ENCODE measurements at places on chromosomes 3 and 15.

DNA sequence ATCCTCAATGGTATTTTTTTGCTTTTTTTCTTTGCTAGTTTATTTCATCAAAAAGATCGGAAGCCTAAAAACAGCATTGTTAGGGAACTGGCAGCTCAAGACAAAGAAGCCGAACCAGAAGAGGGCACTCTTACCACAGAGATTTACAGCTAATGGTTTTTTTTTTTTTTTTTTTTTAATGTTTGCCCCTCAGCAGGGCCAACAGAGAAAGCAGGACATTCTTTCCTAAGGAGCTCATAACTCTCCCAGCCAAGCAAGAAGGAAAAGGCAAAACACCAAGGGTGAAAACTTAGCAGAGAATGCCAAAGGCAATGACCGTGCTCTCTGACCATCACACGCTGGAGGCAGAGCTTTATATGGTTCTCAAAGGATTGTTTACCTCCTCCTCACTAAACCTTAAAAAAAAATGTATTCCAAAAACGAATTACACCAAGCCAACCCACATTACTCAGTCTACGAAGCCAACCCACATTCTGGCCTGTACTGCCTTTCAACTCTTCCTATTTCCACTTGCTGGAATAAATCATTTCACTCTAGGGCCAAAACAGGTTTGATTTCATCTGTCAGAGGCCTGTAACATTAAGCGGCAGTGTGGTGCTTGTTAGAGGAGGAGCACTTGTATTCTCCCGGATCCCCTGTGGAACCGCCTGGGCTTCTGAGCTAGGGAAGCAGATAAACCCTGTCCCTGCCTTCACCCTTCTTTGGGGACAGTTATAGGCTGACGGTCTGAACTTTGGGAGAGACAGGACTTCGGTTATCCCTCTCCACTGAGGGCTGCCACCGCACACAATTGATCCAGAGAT is 35.6 kb upstream of the GYG1 start:
- DNase-seq = no peak

- peak; percentile 26 for DNase-seq
Observed at GRCh38 chr3:45225465-45226205, 452 bp downstream of the TMEM158 start.

DNA sequence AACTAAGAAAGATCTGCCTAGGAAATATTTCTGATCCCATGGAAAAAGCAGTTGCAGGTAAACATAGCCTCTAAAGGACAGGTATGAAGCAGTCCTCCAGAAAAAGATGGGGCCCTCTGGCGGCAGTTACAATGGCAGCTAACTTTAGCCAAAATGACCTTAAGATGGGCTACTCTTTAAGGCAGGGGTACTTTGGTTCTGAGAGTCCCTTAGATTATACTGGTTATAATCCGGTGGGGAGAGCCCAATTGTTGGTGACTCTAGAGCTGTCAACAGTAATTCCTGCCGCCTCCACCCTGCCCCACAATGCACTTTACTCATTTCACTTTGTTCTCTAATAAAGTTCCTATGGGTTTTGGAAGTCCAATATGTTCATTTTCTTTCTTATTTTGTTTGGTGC is 412.8 kb upstream of the WNT5A start:
- no peak for DNase-seq

- peak; percentile 73 for DNase-seq
Observed at GRCh38 chr3:50299929-50300680, 900 bp upstream of the HYAL3 start.

DNA sequence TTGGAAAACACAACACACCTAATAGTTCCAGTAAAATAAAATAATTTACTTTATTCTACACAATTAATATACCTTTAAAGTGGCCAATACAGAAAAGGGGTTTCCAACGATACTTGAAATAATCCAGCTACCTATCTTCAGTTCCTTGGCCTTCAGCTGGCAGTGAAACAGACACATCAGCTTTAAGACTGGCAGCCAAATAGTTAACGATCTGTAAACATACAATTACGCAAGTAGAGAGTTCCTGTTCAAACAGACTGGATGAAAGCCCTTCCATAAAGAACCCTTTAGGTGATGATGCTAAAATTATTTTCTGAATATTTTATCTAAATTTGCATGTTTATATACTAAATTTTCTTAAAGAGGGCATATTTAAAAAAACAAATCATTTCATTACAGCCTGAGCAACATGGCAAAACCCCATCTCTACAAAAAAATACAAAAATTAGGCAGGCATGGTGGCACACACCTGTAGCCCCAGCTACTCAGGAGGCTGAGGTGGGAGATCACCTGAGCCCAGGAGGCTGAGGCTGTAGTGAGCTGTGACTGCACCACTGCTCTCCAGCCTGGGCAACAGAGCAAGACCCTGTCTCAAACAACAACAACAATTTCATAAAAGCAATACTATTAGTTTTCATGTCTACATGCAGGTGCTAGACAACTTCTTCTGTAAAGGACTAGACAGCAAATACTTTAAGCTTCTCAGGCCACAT is 12.9 kb downstream of the DYNC1LI1 start:
- no peak for DNase-seq

GRCh38 chr3:17129556-17129955 is 244.8 kb downstream of the PLCL2 start:
- no peak for DNase-seq

- no peak for DNase-seq
Observed at GRCh38 chr15:25220834-25221233, 218.0 kb downstream of the UBE3A start.

- no peak for DNase-seq
Observed at GRCh38 chr15:57533448-57533799, 58.3 kb upstream of the MYZAP start.

- no peak for DNase-seq
Observed at GRCh38 chr3:44110648-44111047, 131.0 kb upstream of the TOPAZ1 start.

GRCh38 chr15:80709542-80709941 is 14.4 kb downstream of the ABHD17C start:
- no peak for DNase-seq

GRCh38 chr3:46483825-46484224 is 14.0 kb upstream of the RTP3 start:
- no peak for DNase-seq

GRCh38 chr15:55694652-55695150 is 48.3 kb downstream of the PRTG start:
- DNase-seq = no peak

DNA sequence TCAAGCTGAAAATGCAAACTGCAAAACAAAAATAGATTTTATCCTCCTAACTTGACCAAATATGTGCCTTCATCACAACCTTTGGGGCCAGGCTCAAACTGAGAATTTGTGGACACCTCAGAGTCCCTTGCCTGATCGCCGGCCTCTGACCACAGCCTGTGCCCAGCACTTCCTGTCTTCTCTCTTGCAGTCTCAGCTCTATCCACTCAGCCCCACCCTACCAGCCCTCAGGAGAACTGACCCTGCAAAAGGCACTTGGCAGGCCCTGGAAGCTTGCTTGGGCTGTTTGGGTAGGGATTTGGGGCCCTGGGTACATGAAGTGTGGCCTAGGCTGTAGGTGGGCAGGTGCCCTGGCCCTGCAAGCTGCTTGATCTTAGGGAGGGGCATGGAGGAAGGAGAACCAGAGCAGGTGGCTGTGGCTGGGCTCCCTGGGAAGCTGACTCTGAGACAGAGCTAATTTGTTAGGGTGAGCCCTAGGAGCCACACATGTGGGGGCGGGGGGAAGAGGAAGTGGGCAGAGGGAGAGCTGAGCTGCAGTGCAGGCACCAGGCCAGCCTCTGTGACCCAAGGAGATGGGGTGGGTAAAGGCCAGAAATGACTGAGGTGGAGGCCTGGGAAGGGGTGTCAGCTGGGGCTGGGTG is 8.6 kb downstream of the CLEC3B start:
- no peak for DNase-seq

GRCh38 chr3:87359826-87360225 is 83.4 kb upstream of the POU1F1 start:
- DNase-seq = no peak

DNA sequence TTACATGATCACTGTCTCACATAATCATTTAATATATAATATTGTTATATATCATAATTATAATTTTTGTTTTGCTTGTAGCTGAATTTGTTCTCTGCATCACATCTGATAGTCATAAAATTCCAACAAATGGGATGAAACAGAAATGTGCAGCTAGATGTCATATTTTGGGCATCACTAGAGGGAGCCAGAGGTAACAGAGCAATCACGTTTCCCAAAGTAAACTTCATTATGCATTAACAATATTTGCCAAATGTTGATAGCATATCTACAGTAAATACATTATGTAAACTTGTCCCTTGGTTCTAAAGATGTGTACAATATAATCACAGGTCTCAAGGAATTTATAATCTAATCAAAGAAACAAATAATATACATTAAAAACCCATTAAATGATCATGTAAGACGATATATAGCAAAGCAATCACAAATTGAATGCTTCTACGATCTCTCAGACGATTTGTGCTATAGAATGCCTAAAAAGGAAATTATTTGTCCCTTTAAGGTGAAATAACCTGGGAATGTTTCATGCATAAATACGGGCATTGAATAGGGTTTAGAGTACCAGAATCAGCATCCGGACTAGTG is 234.2 kb upstream of the MCTP2 start:
- DNase-seq = no peak

- DNase-seq = no peak
Observed at GRCh38 chr3:186004209-186004608, 66.4 kb upstream of the TRA2B start.

DNA sequence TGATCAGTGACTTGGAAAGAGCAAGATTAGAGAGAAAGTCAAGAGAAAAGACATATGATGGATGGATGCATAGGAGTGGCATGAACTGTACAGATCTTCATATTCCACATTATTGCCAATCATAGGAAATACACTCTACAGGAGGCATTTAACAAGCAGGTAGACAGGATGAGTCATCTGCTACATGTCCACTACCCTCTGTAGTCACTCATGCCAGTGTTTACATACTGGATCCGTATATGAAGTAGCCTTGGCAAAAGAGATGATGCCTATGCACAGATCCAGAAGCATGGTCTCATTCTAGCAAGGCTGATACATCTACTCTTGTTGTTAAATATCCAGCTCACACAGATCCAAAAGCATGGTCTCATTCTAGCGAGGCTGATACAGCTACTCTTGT is 632.1 kb downstream of the ROBO2 start:
- no peak for DNase-seq

DNA sequence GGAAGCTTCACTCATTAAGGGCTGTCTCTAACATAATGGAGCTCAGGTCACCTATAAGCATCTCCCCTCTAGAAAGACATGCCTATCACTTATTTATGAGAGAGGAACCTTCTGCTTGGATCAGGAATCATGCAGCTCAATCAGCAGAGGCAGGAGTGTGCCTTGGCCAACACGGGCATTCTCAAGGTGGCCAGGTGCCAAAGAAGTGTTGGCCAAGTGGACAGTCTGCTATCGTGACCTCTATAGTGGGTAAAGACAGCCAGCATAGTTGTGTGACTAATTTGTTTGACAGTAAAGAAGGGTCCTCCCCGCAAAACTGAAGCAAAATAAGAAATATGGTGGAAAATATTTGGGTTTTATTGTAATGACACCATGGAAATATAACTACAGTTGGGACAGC is 14.7 kb upstream of the AGTR1 start:
- no peak for DNase-seq

- DNase-seq = no peak
Observed at GRCh38 chr3:163218336-163218735, 1721.7 kb downstream of the OTOL1 start.

GRCh38 chr15:100757661-100758060 is 122.0 kb upstream of the ALDH1A3 start:
- no peak for DNase-seq

GRCh38 chr3:197345390-197345789 is 47.0 kb upstream of the DLG1 start:
- DNase-seq = no peak

- DNase-seq = no peak
Observed at GRCh38 chr3:150455341-150455740, 47.2 kb downstream of the TSC22D2 start.

- no peak for DNase-seq
Observed at GRCh38 chr3:17749281-17749680, 6.8 kb upstream of the TBC1D5 start.

DNA sequence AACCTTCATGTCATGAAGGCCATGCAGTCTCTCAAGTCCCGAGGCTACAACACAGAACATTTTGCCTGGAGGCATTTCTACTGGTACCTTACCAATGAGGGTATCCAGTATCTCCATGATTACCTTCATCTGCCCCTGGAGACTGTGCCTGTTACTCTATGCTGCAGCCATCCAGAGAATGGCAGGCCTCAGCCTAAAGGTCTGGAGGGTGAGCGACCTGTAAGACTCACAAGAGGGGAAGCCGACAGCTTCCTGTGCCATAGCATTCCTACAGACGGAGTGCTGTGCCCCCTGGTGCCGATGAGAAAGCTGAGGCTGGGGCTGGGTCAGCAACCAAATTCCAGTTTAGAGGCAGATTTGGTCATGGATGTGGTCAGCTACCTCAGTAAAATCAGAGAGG is 51.3 kb upstream of the CADPS start:
- DNase-seq = no peak

- DNase-seq = no peak
Observed at GRCh38 chr15:38441130-38441519, 12.8 kb upstream of the FAM98B start.

- DNase-seq = no peak
Observed at GRCh38 chr3:54783611-54784010, 144.2 kb downstream of the LRTM1 start.

DNA sequence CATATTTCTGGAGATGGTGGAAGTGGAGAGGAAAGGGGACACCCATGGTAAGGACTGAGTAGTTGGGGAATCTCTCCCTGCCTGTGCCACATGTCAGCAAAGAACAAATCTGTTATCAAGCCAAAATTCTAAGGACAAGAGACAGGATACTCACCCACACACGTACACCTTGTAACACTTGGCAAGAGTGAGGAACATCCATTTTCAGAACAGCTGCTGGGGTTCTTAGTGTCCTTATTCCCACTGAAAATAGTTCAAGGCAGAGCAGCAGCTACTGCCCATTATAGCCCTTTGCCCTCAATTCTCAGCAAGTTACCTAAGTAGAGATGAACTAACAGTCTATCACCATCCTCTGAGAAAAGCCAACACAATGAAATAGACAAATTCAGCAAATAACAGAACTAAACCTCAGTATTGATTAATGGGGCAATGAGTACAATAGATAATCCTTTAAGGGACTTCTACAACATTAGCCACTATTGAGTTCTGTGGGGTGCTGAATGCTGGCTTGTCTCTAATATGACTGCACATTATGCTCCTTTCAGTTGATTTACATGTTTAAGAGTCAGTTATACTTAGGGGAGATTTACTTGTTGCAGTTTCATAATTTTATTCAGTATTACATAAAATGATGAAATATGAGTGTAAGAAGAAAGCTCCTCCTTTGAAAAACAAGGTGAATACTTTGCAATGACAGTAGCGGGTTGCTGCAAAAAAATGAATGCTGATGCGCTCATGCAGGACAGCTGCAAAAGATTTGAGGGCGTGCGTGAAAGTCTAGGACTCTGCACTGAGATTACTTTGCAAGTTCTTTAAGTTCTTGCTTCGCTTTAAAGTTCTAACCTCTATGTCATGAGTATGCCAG is 22.4 kb downstream of the SENP5 start:
- no peak for DNase-seq

- DNase-seq = no peak
Observed at GRCh38 chr15:41207687-41208448, 22.7 kb downstream of the EXD1 start.

- DNase-seq = no peak
Observed at GRCh38 chr3:129199366-129199765, 15.7 kb upstream of the CNBP start.

- DNase-seq = no peak
Observed at GRCh38 chr3:54578417-54578816, 349.4 kb downstream of the LRTM1 start.

All from frontal cortex (tissue), 4 donors.